ENCODE measurements at places on chromosomes 7 and 10. TPM values are rescaled to one million over a fixed set of nuclear protein-coding genes. Genes with fewer than 3 reads are reported as not detected.

- DNase-seq = no peak
- H3K4me1 ChIP-seq = no peaks in the 10 kb centered on the region
Measured at GRCh38 chr7:1544896-1545416, 11.0 kb downstream of the TMEM184A start.

Gene ZPBP
- not detected for total RNA-seq

GRCh38 chr10:11165591-11166543 is 148.2 kb downstream of the CELF2 start:
- H3K4me3 ChIP-seq = peak overlapping the region; percentile 68
- H3K27ac ChIP-seq = no peak overlapping the region
- peak; percentile 81 for DNase-seq
- no peaks in the 10 kb centered on the region for H3K36me3 ChIP-seq
- no peaks in the 10 kb centered on the region for H3K4me1 ChIP-seq

- H3K4me3 ChIP-seq = no peak overlapping the region
- DNase-seq = no peak
- H3K27ac ChIP-seq = no peak overlapping the region
Measured at GRCh38 chr7:29146888-29147609, 712 bp upstream of the CPVL start.

GRCh38 chr10:48786606-48787282 is 102.1 kb downstream of the WDFY4 start:
- DNase-seq = no peak
- H3K4me3 ChIP-seq = no peak overlapping the region
- H3K4me1 ChIP-seq = peaks cover 5% of the 10 kb centered on the region
- no peaks in the 10 kb centered on the region for H3K36me3 ChIP-seq

DNA sequence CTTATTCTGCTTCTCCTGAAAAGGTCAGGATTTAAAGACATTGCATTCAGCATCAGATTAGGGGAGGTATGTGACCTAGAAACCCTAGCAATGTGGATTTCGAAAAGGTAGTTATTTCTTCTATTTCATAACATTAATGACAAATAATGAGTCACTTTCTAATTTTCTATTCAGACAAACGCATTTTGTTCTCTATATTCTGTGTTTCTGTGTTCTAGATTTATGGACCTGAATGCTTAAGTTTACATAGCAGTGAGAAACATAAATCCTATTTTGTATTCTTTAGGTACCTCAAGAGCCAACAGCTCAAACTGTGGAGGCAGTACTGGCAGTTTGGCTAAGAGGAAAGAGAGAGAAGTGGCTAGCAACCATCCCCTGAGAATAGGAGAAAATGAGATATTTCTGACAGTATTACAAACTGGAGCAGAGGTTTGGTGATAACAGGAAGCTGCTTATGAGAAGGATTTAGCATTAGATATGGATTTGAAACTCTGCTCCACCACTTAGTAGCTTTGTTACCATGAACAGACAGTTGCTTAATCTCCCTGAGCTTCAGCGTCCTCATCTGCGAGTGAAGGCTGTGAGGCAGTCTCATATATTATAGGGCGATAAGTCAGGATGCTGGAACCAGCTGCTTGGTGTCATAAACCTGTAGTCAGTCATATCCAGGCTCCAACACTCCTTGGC is 28.2 kb downstream of the CDK14 start:
- no peaks in the 10 kb centered on the region for H3K27me3 ChIP-seq
- no peak for DNase-seq
- H3K27ac ChIP-seq = no peak overlapping the region
- no peak overlapping the region for H3K4me3 ChIP-seq

- no peaks in the 10 kb centered on the region for H3K36me3 ChIP-seq
- no peaks in the 10 kb centered on the region for H3K27me3 ChIP-seq
- DNase-seq = no peak
- H3K4me1 ChIP-seq = no peaks in the 10 kb centered on the region
- no peak overlapping the region for H3K4me3 ChIP-seq
Measured at GRCh38 chr7:23434147-23434917, 36.0 kb downstream of the IGF2BP3 start.

DNA sequence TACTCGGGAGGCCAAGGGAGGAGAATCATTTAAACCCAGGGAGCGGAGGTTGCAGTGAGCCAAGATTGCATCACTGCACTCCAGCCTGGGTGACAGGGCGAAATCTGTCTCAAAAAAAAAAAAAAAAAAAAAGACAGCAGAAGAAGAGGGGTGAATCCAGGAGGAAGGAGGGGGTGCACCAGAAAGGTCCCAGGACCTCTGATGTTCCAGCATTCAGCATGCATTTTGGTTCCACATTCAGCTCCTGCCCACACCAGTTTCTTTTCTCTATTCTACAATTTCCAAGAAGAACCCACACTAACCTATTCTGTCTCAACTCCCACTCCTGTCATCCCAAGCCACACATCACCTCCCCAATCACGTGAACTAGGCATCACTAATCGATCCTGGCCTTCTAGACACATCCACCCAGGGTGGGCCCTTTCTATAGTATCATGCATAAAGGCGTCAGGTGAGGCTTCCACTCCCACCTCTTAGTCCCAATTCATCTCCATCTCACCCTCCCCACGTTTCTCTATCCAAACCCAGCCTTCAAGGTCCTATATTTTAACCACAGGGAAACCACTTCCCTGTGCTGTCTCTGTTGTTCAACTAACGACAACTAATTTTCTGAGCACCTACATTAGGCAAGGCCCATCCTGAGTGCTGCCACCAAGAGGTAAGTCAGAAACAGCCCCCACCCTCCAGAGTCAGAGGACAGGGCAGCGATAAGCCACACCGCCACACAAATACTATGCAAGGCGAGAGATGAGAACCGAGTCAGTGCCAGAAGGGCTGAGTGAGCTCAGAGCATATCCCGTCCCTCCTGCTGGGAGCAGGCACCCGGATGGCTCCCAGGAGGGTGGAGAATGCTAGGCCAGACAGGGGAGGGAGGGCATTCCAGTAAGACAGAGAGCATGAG is 2.2 kb downstream of the ANXA11 start:
- DNase-seq = peak; percentile 86
- peaks cover 4% of the 10 kb centered on the region for H3K4me1 ChIP-seq
- H3K27me3 ChIP-seq = no peaks in the 10 kb centered on the region
- H3K27ac ChIP-seq = peak overlapping the region; percentile 83

Gene RASSF4
- 82.1 TPM for total RNA-seq

Gene TAS2R5
- 5.0 TPM for total RNA-seq

GRCh38 chr7:138962561-138963270 is 18.5 kb downstream of the KIAA1549 start:
- H3K27ac ChIP-seq = no peak overlapping the region
- no peaks in the 10 kb centered on the region for H3K4me1 ChIP-seq
- DNase-seq = no peak
- H3K27me3 ChIP-seq = no peaks in the 10 kb centered on the region
- no peak overlapping the region for H3K4me3 ChIP-seq

DNA sequence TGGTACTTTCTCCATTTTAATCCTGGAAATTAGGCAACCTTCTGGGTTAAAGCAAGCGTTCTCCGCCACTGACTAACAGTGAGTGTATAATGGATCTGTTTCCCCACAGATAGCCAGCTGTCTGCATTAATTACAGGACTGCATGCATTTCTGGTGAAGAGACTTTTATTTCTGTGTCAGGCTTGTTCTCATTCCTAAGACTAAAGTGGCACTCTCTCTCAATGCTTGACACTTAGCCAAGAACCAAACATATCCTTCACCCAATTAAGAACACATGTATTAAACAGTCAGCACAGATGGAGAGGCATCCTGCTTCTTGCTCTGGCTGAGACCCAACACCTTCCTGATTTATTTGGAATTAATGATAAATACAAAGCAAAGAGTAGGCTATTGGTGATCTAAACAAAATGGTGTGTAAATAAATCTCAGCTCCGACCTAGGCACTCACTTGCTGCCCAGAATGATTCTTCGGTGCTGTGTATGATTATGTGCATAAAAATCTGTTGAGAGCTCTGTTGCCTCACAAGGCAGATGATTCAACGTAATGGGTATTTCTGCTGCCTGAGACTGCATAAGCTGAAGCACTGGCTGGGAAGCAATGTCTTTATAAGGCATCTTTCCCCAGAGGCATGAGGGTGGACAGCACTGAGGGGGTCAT is 16.8 kb downstream of the CALU start:
- no peak for DNase-seq
- H3K4me3 ChIP-seq = no peak overlapping the region
- peaks cover 5% of the 10 kb centered on the region for H3K4me1 ChIP-seq
- no peak overlapping the region for H3K27ac ChIP-seq
- no peaks in the 10 kb centered on the region for H3K36me3 ChIP-seq

- no peak for DNase-seq
- H3K27ac ChIP-seq = no peak overlapping the region
- no peaks in the 10 kb centered on the region for H3K4me1 ChIP-seq
- H3K36me3 ChIP-seq = no peaks in the 10 kb centered on the region
- H3K27me3 ChIP-seq = no peaks in the 10 kb centered on the region
- no peak overlapping the region for H3K4me3 ChIP-seq
Measured at GRCh38 chr7:151088019-151088855, 2.0 kb downstream of the AGAP3 start.

DNA sequence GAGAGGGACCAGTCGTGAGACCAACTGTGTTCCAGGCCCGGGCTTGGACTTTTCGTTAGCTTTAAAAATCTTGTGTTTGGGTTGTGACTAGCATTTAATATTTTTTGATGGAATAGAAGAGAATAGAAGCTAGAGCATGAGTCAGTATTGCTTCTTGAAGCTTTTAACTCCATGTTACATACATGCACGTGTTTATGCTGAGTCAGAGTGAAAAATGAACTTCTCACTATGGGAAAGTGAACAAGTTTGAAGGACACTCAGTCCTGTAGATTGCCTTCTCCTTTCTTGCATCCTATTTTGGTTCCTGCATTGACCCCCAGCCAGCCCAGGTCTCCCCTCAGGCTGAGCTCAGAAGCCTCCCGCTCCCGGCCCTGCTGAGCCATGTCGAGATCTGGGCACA is 31.8 kb downstream of the GHRHR start:
- H3K4me1 ChIP-seq = no peaks in the 10 kb centered on the region
- no peaks in the 10 kb centered on the region for H3K36me3 ChIP-seq
- H3K27me3 ChIP-seq = no peaks in the 10 kb centered on the region
- H3K4me3 ChIP-seq = no peak overlapping the region

DNA sequence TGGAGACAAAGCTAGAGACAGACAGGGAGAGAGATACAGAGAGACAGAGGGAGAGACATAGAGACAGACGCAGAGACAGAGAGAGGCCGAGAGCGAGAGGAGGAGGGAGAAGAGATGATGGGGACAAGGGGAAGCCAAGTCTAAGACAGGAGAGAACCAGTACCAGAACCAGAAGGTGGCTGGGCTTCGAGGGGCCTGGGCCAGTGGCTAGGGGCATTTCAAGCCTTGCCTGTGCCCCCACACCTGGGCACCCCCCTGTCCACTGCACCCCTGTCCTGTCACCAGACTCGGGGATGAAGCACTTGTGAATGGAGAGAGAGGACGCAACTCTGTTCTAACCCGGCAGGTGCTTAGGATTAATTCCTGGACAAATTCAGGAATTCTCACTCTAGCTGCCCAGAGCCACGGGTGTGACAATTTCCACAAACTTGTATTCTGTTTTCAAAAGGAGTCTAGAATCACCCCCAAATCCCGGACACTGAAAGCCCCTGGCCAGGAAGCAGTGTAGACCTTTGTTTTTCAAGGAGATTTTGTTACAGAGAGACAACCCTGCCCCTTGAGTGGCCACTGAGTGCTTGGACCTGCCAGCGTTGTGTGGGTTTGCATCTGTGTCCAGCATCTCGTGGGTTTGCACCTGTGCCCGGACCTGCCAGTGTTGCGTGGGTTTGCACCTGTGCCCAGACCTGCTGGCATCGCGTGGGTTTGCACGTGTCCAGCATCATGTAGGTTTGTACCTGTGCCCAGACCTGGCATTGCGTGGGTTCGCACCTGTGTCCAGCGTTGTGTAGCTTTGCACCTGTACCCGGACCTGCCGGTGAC is 157.3 kb downstream of the WDR37 start:
- H3K4me1 ChIP-seq = no peaks in the 10 kb centered on the region
- H3K27ac ChIP-seq = no peak overlapping the region
- H3K27me3 ChIP-seq = no peaks in the 10 kb centered on the region
- DNase-seq = no peak
- no peaks in the 10 kb centered on the region for H3K36me3 ChIP-seq

DNA sequence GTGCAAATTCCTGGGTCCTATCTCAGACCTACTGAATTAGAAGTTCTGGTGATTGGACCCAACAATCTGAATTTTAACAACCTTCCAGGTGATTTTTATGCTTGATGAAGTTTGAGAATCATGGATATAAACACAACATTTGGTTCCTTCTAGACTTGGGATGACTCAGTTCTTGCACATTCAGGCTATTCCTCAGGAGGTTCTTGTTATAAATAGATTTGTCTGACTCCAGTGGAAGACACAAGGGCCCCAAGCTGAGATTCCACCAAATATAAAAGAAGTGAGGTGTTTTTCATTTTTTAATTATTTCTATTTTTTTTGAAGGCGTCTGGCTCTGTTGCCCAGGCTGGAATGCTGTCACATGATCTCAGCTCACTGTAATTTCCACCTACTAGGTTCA is 9.4 kb upstream of the TAS2R16 start:
- no peak overlapping the region for H3K27ac ChIP-seq
- H3K4me1 ChIP-seq = no peaks in the 10 kb centered on the region
- H3K4me3 ChIP-seq = no peak overlapping the region
- no peaks in the 10 kb centered on the region for H3K36me3 ChIP-seq
- no peaks in the 10 kb centered on the region for H3K27me3 ChIP-seq

- no peaks in the 10 kb centered on the region for H3K4me1 ChIP-seq
- no peaks in the 10 kb centered on the region for H3K27me3 ChIP-seq
- H3K27ac ChIP-seq = no peak overlapping the region
- no peaks in the 10 kb centered on the region for H3K36me3 ChIP-seq
Measured at GRCh38 chr10:47176903-47177868, 122.8 kb upstream of the GDF10 start.

DNA sequence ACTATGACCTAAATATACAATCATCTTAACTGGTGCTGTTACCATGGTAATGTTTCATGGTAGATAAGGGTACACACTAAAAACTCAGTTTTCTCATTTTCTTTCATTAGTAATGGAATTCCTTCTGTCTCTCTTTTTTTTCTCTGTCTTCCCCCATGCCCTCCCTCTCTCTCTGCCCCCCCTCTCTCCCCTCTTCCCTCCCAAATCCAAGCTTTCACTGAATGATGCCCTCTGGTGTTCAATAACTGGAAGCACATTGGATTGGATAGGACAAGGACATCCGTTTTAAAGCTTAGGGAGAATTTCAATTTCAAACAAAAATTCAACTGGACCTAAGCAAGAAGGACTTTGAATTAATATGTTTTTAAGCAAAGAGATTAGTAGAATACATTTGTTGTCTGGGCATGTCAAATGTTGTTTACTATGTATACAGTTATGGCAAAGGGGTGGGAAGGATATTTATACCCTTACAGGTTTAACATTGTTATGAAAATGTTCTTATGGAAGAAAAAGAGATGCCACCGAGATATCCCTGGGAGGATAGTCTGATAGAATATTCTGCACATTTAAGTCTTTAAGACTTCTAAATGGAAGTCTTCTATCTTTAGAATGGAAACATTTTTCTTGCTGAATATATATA is 6.1 kb downstream of the CHRM2 start:
- no peak for DNase-seq
- no peak overlapping the region for H3K27ac ChIP-seq
- no peaks in the 10 kb centered on the region for H3K4me1 ChIP-seq
- no peak overlapping the region for H3K4me3 ChIP-seq
- H3K36me3 ChIP-seq = no peaks in the 10 kb centered on the region
- no peaks in the 10 kb centered on the region for H3K27me3 ChIP-seq

Gene CPA5
- not detected for total RNA-seq

All from aorta (tissue), 5 donors.